Ascending aorta (tissue), 2 donors: ENCODE measurements at places on chromosomes 3 and 15.
A peak's percentile ranks its signal among the peaks of the same experiment; 100 is the strongest.

DNA sequence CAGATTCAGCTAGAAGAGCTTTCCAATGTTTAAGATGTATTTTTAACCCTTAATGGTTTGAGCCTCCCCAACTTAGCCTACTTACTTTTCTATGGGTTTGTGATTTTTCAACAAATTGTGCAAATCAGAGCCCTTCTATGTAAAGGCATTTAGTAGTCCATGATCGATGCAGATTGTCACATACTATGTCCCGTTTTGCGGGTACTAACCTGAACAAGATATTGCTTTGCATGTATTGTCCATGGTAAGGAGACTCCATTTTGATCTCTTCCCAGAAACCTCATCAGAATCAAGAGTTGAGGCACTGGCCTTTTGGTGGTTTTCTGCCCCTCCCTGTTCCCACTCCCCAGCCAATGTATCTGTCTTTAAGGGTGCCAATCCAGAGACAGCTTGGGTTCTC, 60.8 kb downstream of the ETV5 start:
- no peaks in the 10 kb centered on the region for H3K4me1 ChIP-seq
- H3K27ac ChIP-seq = no peak overlapping the region
- no peaks in the 10 kb centered on the region for H3K27me3 ChIP-seq
- H3K36me3 ChIP-seq = peaks cover 48% of the 10 kb centered on the region
- no peak overlapping the region for H3K4me3 ChIP-seq

DNA sequence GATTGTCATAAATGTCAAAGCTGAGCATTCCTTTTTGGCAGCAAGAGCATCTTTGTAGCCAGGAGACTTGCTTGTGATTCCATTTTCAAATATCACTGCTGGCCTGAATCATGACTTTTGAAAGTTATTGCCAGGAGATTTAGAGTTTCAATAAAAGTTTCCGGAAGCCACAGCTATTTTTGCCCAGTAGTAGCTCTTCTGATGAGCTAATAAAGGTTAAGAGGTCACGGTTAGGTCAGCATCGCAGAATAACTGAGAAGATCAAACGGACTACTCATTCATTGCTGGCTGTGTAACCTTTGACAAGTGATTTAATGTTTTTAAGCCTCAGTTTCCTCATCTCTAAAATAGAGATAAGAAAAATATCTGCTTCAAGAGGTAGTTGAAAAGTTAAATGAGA, 105.1 kb upstream of the ETV5 start:
- H3K36me3 ChIP-seq = no peaks in the 10 kb centered on the region
- DNase-seq = no peak

GRCh38 chr15:39267685-39268084, 313.2 kb upstream of the THBS1 start:
- no peak overlapping the region for H3K4me3 ChIP-seq
- no peaks in the 10 kb centered on the region for H3K4me1 ChIP-seq
- DNase-seq = no peak
- H3K36me3 ChIP-seq = no peaks in the 10 kb centered on the region

DNA sequence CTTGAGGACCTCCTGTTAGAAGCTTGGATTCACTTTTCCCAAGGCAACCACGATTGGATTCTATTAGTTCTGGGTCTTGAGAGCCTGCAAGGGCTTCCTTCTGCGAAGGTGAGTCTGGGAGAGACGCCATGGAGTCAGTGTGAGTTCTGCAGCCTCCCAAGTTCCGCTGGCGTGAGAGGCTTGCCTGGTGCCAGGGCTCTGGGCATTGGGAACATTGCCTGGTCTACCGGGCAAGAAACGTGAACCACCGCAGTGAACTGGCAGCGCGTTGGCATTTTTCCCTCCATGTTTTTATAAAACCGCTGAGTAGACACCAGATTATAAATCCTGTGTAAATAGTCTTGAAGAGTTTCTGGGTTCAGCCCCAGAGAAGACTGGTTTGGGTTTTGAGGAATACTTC, 160.9 kb downstream of the IGF1R start:
- peak overlapping the region; percentile 21 for H3K27ac ChIP-seq
- peaks cover 41% of the 10 kb centered on the region for H3K4me1 ChIP-seq
- H3K36me3 ChIP-seq = no peaks in the 10 kb centered on the region
- peak overlapping the region; percentile 29 for H3K4me3 ChIP-seq
- no peak for DNase-seq

GRCh38 chr3:56366641-56367162, 101.6 kb downstream of the ERC2 start:
- no peaks in the 10 kb centered on the region for H3K4me1 ChIP-seq
- no peaks in the 10 kb centered on the region for H3K27me3 ChIP-seq
- DNase-seq = no peak
- no peak overlapping the region for H3K4me3 ChIP-seq
- no peak overlapping the region for H3K27ac ChIP-seq

DNA sequence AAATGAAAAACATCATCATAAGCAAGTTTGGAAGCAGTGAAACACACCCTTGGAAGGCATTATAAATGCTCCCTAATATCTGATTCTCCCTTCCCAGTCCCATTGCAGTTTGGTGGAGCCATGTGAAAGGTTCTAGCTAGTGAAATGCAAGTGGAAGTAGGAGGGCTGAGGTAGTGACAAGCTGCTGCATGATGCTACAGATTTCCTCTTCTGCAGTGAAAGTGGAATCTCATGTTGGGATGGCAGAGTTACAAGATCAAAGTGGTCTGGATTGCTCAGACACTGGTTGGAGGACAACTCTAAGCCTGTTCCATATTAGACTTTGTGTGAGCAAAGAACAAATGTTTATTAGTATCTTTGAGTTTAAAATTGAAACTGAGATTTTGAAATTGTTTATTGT, 3.3 kb upstream of the PDCD6IP start:
- no peak overlapping the region for H3K27ac ChIP-seq
- no peaks in the 10 kb centered on the region for H3K36me3 ChIP-seq
- no peak for DNase-seq

DNA sequence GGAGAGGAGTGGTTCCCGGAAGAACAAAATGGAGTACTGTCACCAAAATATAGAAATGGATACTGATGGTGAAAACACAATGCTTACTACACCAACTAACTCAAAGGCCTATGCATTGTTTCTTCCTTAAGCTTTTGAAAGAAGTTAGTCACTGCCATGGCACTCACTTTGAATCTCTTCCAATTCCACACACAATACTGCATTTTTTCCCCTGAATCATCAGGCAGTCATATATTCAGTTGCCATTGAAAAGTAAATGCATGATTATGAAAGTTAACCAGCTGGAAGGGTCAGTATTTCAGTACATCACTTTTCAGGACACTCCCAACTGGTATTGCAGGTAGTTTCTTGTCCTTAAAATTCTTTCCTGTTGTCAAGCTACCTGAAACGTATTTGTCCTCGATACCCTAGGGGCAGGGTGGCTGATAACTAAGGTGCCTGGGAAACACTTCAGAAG, 9.0 kb upstream of the LRRFIP2 start:
- peak overlapping the region; percentile 74 for H3K27ac ChIP-seq
- no peaks in the 10 kb centered on the region for H3K27me3 ChIP-seq
- H3K4me3 ChIP-seq = no peak overlapping the region

GRCh38 chr15:62067448-62068044, 769 bp downstream of the C2CD4A start:
- H3K4me3 ChIP-seq = peak overlapping the region; percentile 79
- DNase-seq = no peak
- H3K27ac ChIP-seq = peak overlapping the region; percentile 7
- H3K4me1 ChIP-seq = peaks cover 7% of the 10 kb centered on the region
- H3K27me3 ChIP-seq = no peaks in the 10 kb centered on the region

DNA sequence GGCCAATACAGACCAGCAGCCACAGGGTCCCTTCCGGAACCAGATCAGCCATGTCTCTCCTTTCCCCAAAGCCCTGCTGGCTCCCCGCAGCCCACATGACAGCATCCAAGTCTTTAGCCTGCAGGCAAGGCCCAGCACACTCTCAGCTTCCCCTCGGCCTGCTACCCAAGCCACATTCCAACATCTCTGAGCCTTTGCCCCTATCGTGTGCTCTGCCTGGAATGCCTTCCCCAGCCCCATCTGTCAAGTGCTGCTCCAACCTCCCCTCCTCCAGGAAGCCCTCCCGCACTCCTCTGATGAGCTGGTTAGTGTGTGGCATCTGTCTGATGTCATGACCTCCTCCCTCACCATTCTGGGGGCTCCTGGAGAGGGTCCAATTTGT, 8.5 kb downstream of the PLXND1 start:
- H3K27me3 ChIP-seq = no peaks in the 10 kb centered on the region
- no peak overlapping the region for H3K4me3 ChIP-seq
- H3K4me1 ChIP-seq = peaks cover 83% of the 10 kb centered on the region
- peak overlapping the region; percentile 89 for H3K27ac ChIP-seq

- H3K36me3 ChIP-seq = no peaks in the 10 kb centered on the region
- no peaks in the 10 kb centered on the region for H3K27me3 ChIP-seq
- peak overlapping the region; percentile 87 for H3K4me3 ChIP-seq
- peaks cover 6% of the 10 kb centered on the region for H3K4me1 ChIP-seq
These were observed 648 bp downstream of the ACAN start for GRCh38 chr15:88803920-88804247.

DNA sequence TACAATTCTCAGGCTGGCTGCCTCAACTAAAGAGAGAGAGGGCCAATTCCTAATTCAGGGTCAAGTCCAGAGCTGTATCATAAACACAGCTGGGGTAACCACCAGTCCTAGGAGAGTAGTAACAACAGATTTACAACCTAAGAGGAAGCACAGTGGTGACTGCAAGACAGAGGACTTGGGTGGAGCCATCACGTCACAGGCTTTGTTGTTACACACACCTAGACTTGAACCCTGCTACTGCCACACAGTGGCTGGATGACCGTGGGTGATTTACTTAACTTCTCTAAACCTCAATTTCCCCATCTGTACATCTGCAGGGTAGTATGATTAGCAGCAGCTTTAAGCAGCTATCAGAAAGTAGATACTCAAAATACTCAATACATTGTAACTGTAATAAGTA, 78.6 kb downstream of the MYLK start:
- peak overlapping the region; percentile 28 for H3K27ac ChIP-seq
- peaks cover 3% of the 10 kb centered on the region for H3K4me1 ChIP-seq
- no peaks in the 10 kb centered on the region for H3K36me3 ChIP-seq
- no peak for DNase-seq
- no peaks in the 10 kb centered on the region for H3K27me3 ChIP-seq
- H3K4me3 ChIP-seq = no peak overlapping the region

DNA sequence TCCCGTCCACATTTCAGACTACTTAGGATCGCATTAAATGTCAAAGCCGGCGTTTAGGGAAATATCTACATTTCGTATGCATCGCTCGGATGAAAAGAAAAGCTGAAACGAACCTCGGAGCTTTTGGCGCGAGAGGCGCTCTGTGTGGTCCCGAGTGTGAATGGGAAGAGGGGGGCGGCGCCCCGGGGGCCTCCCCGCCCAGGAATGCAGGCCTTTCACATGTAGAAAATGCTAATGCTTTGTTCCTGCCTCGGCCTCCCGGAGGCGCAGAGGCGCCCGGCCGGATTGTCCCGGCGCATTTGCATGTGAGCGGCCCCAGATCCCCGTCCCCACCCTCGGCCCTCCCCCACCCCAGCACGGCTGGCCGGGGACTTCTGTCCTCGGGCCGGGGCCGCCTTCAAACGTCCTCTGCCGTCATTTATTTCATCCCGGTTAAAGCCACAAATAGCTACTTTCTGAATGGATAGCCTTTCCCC, 37.0 kb upstream of the TRIM71 start:
- no peak overlapping the region for H3K27ac ChIP-seq
- H3K4me1 ChIP-seq = no peaks in the 10 kb centered on the region
- peak overlapping the region; percentile 63 for H3K4me3 ChIP-seq
- H3K36me3 ChIP-seq = no peaks in the 10 kb centered on the region

DNA sequence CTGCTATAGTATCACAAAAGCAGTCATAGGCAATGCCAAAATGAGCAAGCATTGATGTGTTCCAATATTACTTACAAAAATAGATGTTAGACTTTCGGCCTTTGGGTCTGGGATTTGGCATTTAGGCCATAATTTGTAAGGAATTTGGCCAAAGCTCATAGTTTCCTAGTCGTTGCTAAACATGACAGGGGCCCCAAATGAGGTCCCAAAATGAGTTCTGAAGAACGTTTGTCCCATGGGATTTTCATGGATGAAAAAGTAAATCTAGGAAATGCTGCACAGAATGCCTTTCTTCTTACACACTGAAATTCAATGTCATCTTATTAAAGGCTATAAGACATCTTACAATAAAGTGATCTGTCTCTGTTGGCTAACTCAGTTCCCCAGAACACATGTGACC, 456.0 kb downstream of the CNTN4 start:
- no peak for DNase-seq
- H3K4me1 ChIP-seq = no peaks in the 10 kb centered on the region
- H3K36me3 ChIP-seq = no peaks in the 10 kb centered on the region
- H3K27me3 ChIP-seq = no peaks in the 10 kb centered on the region

- no peak for DNase-seq
- H3K27ac ChIP-seq = no peak overlapping the region
- no peaks in the 10 kb centered on the region for H3K36me3 ChIP-seq
- no peaks in the 10 kb centered on the region for H3K27me3 ChIP-seq
- H3K4me1 ChIP-seq = peaks cover 6% of the 10 kb centered on the region
- H3K4me3 ChIP-seq = no peak overlapping the region
These were observed 120.9 kb downstream of the BDH1 start for GRCh38 chr3:197434830-197435229.

DNA sequence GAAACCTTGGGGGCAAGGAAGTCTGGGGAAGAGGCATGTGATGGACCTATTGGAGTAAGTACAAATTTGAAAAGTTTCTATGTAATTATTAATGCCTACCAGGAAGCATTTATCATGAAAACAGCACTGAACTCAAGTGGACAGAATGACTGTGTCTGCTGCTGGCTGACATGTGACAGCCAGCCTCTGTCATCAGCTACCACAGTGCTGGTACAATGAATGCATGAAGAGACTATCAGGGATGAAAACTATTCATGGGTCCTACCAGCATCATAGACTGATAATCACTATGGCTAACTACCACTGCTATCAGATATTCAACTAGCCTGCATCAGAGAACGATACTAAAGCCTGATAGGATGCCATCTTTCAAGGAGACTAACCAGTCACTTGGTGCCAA, 193.5 kb downstream of the RAP2B start:
- DNase-seq = no peak
- no peaks in the 10 kb centered on the region for H3K36me3 ChIP-seq
- H3K27me3 ChIP-seq = no peaks in the 10 kb centered on the region
- no peak overlapping the region for H3K27ac ChIP-seq
- H3K4me3 ChIP-seq = no peak overlapping the region

DNA sequence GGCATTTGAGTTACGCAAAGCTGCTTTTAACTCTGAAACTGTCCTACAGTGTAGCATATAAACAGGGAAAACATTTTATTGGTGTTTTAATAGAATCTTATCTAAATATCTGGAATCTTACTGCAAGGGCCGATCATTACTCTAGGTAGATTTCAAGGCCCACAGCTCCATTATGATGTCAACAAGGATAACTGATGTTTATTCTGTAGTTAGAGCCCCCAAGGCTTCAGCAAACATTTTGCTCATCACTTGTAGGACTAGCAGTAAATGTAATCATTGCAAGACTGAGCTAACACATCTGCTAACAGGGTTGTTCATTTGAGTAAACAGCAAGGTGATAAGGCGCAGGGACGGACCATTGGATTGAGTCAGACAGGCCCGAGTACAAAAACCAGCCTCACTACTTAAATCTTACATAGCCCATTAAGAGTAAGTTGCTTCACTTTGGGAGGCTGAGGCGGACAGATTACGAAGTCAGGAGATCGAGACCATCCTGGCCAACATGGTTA, 332.5 kb upstream of the TPRG1 start:
- no peaks in the 10 kb centered on the region for H3K36me3 ChIP-seq
- no peak overlapping the region for H3K27ac ChIP-seq
- DNase-seq = no peak
- no peaks in the 10 kb centered on the region for H3K4me1 ChIP-seq
- H3K27me3 ChIP-seq = no peaks in the 10 kb centered on the region

- peaks cover 27% of the 10 kb centered on the region for H3K4me1 ChIP-seq
- H3K27me3 ChIP-seq = no peaks in the 10 kb centered on the region
- no peak overlapping the region for H3K27ac ChIP-seq
- no peak for DNase-seq
- H3K4me3 ChIP-seq = no peak overlapping the region
These were observed 7.6 kb downstream of the CNBP start for GRCh38 chr3:129176051-129176450.
